ENCODE measurements at places on chromosomes 1 and 21. TPM values are rescaled to one million over a fixed set of nuclear protein-coding genes. Genes with fewer than 3 reads are reported as not detected.

DNA sequence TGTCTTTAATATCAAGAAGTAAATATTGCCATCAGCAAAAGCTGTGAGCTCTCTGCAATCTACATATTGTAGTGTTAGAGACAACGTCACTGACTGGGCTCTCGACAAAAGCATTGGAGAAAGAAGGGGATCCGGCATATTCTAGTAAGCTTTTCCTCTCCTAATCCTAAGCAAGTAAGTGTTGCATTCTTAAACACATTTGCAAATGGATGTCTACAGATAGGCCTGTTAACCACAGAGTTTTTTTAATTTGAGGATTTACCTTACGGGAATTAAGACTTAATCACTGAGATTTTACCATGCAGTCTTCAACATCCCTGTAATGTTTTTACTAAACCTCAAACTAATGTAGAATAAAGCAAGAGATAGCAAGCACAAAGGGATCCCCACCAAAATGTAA is 426.5 kb upstream of the CAMK1G start:
- DNase-seq, result no peak

DNA sequence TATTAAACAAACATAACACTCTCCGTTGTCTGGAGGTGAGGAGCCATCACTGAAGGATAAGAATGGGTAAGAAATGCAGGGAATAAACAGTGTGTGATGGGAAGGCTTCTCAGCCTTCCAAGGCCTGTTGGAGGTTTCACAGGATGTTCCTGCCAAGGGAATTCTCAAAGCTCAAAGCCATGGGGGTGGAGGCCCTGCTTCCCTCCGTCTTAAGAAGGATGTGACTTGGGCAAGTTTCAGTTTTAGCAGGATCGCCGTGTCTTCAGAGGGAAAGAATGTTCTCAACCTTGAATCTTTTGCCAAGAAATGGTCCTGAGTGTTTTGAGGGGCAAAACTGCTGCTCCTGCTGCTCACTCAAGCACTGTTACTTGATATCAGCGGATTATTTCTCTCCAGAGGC is 41.7 kb upstream of the IL20 start:
- DNase-seq, result no peak

- DNase-seq, result no peak
Measured at GRCh38 chr1:235843461-235843961, 23.2 kb downstream of the LYST start.

- DNase-seq, result peak; percentile 41
Measured at GRCh38 chr21:45542667-45543370, 579 bp upstream of the SLC19A1 start.

GRCh38 chr1:162663589-162664106 is 31.4 kb downstream of the DDR2 start:
- DNase-seq, result no peak

DNA sequence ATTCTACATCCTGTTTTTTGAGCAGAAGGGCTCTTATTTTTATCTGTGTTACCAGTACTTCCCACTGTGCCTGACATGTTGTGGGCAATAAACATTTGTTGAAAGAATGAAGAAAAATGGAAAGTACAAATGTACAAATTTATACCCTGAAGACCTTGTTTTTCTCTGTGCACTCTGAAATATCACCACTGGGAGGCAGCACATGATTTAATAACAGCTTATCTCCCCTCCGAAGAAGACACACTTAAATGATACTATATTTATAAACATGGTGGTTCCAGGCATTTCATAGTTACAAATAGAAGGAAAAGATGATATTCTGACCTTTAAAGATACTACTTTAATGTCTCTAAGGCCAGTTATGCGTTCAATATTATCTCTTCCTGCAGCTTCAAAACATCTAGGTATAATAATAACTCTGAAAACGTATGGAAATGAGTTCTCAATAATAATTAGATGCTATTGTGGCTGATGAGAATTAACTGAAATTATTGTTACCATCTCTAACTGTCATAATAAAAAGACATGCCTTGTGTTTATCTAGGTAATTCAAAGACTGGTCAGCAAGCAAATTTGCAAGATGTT is 12.8 kb downstream of the DYNLT5 start:
- peak; percentile 80 for DNase-seq

DNA sequence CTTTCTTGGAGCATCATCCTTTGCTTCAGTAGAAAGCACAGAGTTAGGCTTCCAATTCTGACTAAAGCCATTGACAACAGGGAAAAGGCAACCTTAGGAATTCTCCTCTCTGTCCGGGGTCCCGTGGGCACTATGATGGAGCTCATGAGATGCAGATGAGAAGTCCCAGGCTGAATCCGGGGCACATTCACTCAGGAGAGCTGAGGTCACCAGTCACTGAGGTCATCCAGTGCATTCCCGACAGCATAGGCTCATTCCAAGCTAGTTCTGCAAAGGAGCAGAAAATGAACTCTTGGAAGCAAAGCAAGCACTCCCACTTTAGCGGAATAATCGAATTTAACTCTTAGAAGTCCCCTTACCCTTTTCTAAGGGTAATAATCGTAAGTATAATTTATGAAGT is 6.8 kb downstream of the CR1 start:
- no peak for DNase-seq

- DNase-seq, result no peak
Measured at GRCh38 chr1:74324684-74325448, 89.7 kb downstream of the TNNI3K start.

- DNase-seq, result no peak
Measured at GRCh38 chr1:38092256-38092655, 45.7 kb upstream of the POU3F1 start.

GRCh38 chr1:98276514-98276913 is 355.7 kb upstream of the DPYD start:
- DNase-seq, result no peak

DNA sequence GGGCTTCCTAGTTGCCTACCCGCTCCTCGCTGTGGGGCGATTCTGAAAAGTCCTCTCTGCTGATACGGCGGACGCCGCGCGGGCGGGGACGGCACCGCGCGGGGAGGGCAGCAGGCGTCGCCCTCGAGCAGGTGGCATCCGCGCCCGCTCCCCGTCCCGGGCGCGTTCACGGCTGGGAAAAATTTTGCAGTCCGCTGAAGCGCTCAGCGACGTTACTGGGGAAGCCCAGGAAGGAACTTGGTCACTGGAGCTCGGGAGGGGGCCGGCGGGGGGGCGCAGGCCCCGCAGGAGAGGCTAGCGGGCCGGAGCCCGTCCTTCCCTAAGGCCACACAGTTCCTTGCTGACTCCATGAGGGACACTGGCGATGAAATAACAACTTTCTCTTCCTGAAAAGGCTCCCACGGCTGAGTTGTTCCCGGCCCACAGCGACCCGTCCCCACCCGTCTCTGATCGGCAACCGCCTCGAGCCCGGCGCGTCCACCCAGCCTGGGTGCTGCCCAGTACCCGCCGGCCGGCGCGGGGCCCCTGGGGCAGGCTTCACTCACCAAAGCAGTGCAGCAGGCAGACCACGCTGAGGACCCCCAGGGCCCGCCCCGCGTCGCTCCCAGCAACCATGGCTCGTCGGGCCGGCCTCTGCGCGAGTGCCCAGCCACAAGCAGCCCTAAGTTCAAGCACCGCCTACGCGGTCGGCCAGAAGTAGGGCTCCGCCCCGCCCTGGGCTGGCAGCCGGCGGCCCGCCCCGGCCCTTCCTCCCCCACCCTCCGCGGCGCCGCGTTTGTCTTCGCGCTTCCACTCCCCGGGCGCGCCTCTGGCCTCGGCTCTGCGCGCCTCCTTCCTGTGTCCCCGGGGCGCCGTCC is at the start of gene CD58:
Gene CD58 (minus strand): TSS at position 669 of the 857 bp plus-strand sequence. CDS start 54 bp downstream, at position 615.
- DNase-seq, result peak; percentile 80

- DNase-seq, result no peak
Measured at GRCh38 chr1:89980605-89981004, 14.3 kb upstream of the ZNF326 start.

GRCh38 chr1:39091845-39092645 is 65.9 kb downstream of the NDUFS5 start:
- peak; percentile 83 for DNase-seq

- DNase-seq, result no peak
Measured at GRCh38 chr1:30414086-30414850, 309.1 kb downstream of the MATN1 start.

GRCh38 chr1:86846164-86846647 is 67.7 kb downstream of the SELENOF start:
- DNase-seq, result no peak

GRCh38 chr21:42733037-42733627 is 79.7 kb downstream of the PDE9A start:
- no peak for DNase-seq

GRCh38 chr1:48263041-48263440 is 40.5 kb downstream of the SLC5A9 start:
- DNase-seq, result no peak

GRCh38 chr1:46341222-46342083 is 846 bp downstream of the NSUN4 start:
- no peak for DNase-seq

DNA sequence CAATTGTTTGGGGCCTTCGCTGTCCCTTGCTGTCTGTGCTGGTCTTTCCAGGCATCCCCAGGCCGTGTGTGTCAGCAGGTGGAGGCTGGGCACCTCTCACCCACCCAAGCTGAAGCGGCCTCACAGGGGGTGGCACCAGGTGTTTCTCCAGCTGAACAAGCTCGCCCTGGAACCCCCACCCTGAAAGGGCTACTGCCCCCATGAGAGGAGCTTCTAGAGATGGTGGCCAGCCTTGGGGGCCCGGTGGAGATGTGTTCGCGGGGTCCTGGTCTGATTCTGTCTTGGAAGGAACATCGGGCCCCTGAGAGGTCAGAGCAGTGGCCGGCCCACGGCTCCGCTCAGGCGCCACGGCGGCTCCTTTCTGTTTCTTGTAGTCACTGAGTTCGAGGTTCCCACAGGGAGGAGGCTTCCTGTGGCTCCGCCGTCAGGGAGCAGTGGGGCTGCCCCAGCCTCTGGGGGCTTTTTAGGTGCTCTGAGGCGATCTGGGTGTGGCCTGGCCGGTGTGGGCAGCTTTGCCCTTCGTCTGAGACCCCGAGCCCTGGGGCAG is 46.9 kb downstream of the SKI start:
- no peak for DNase-seq

GRCh38 chr1:94677714-94678113 is 136.2 kb upstream of the F3 start:
- no peak for DNase-seq

DNA sequence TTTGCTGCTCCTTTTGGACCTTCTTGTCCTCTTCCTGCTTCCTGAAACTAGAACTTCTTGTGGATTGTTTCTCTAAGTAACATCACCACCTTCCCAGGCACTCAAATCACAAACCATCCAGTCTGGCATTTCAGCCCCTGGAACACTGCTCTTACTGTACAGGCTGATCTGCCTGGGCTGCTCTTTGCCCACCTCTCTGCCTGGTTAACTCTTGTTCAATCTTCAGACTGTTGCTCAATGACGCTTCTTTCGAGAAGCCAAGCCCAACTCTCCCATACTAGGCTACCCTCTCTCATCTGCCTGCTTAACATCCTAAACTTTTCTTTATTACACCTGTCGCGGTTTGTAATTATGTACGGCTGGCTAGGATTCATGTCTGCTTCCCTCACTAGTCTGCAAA is 657 bp downstream of the DIO1 start:
- no peak for DNase-seq

Gene OR14K1
- total RNA-seq, result not detected

Gene AIRE
- total RNA-seq, result not detected

Gene KCNK1
- 0.21 TPM for total RNA-seq

Gene TACSTD2
- total RNA-seq, result not detected

Gene TCHHL1
- total RNA-seq, result not detected

Gene GPR25
- total RNA-seq, result not detected

Gene TMEM54
- total RNA-seq, result 0.84 TPM

Gene MRAP
- not detected for total RNA-seq

Gene ESRRG
- not detected for total RNA-seq

Gene SELP
- total RNA-seq, result 2.6 TPM

Gene UBE4B
- total RNA-seq, result 21.3 TPM

Gene ICOSLG
- 1.9 TPM for total RNA-seq

Gene ATP1A2
- not detected for total RNA-seq

Gene KRTAP11-1
- not detected for total RNA-seq

Gene FAM151A
- total RNA-seq, result not detected

Measured in activated naive CD4-positive, alpha-beta T cell treated with anti-CD3 and anti-CD28 coated beads for 36 hours (primary cell).